Common myeloid progenitor, CD34-positive (primary cell): ENCODE measurements at places on chromosomes 6 and 20.

DNA sequence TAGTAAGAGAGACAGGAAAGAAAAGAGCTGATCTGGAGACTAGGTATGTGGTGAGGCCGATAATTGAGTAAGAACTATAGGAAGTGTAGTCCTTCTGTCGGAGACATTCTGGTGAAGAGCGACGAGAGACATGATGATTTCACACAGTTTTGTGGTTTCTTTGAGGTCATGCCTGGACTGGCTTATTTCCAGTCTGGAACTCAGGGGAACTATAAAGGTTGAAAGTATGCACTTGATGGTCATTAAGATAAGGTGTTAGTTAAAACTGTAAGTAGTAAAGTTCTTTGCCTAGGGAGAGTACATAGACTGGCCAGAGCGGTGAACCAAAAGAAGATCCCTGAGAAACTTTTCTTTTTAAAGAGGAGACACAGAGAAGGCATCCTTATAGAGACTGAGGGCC is 68.8 kb downstream of the RFX6 start:
- H3K4me1 ChIP-seq = no peaks in the 10 kb centered on the region
- no peaks in the 10 kb centered on the region for H3K36me3 ChIP-seq

GRCh38 chr6:156978948-156979347 is 201.8 kb downstream of the ARID1B start:
- peaks cover 24% of the 10 kb centered on the region for H3K4me1 ChIP-seq
- no peak overlapping the region for H3K27ac ChIP-seq
- no peaks in the 10 kb centered on the region for H3K36me3 ChIP-seq
- no peaks in the 10 kb centered on the region for H3K27me3 ChIP-seq
- DNase-seq = no peak

- no peaks in the 10 kb centered on the region for H3K27me3 ChIP-seq
- no peaks in the 10 kb centered on the region for H3K36me3 ChIP-seq
- no peak overlapping the region for H3K4me3 ChIP-seq
- DNase-seq = peak; percentile 55
- H3K27ac ChIP-seq = no peak overlapping the region
- peaks cover 26% of the 10 kb centered on the region for H3K4me1 ChIP-seq
These were observed 8.8 kb upstream of the SRSF6 start for GRCh38 chr20:43448748-43449535.

- peak; percentile 59 for DNase-seq
- H3K4me3 ChIP-seq = peak overlapping the region; percentile 66
- peaks cover 30% of the 10 kb centered on the region for H3K4me1 ChIP-seq
- H3K27me3 ChIP-seq = peaks cover 90% of the 10 kb centered on the region
These were observed 91.3 kb upstream of the PRDM1 start for GRCh38 chr6:105994591-105995390.

GRCh38 chr6:144063246-144063743 is 32.1 kb downstream of the SF3B5 start:
- peaks cover 20% of the 10 kb centered on the region for H3K4me1 ChIP-seq
- no peaks in the 10 kb centered on the region for H3K27me3 ChIP-seq
- H3K4me3 ChIP-seq = peak overlapping the region; percentile 93
- no peak for DNase-seq

DNA sequence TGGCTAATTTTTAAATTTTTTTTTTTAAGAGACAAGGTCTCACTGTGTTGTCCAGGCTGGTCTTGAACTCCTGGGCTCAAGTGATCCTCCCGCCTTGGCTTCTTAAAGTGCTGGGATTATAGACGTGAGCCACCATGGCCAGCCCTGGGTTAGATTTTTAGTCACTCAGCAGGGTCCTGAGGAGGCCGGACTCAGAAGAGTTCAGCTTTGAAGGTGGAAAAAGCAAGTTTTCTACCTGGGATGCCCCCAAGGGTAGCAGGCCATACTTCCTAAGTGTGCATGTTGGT is 44.2 kb downstream of the FGD2 start:
- no peak for DNase-seq
- no peaks in the 10 kb centered on the region for H3K36me3 ChIP-seq
- H3K27me3 ChIP-seq = no peaks in the 10 kb centered on the region
- peak overlapping the region; percentile 58 for H3K4me3 ChIP-seq
- peak overlapping the region; percentile 86 for H3K27ac ChIP-seq

- peaks cover 5% of the 10 kb centered on the region for H3K36me3 ChIP-seq
- peaks cover 21% of the 10 kb centered on the region for H3K4me1 ChIP-seq
- DNase-seq = no peak
- no peak overlapping the region for H3K4me3 ChIP-seq
- H3K27me3 ChIP-seq = no peaks in the 10 kb centered on the region
These were observed 7.0 kb downstream of the TRPC4AP start for GRCh38 chr20:35085477-35086225.

GRCh38 chr6:52389626-52390360 is 27.8 kb downstream of the PAQR8 start:
- peak overlapping the region; percentile 70 for H3K27ac ChIP-seq
- peak; percentile 79 for DNase-seq
- H3K27me3 ChIP-seq = no peaks in the 10 kb centered on the region
- peaks cover 35% of the 10 kb centered on the region for H3K4me1 ChIP-seq
- peak overlapping the region; percentile 54 for H3K4me3 ChIP-seq

- peaks cover 27% of the 10 kb centered on the region for H3K27me3 ChIP-seq
- no peaks in the 10 kb centered on the region for H3K36me3 ChIP-seq
- H3K4me3 ChIP-seq = no peak overlapping the region
- no peak for DNase-seq
These were observed 28.3 kb downstream of the NPEPL1 start for GRCh38 chr20:58720890-58721289.

GRCh38 chr6:96537726-96538125 is 16.1 kb downstream of the UFL1 start:
- peaks cover 47% of the 10 kb centered on the region for H3K36me3 ChIP-seq
- H3K4me1 ChIP-seq = no peaks in the 10 kb centered on the region
- H3K27ac ChIP-seq = no peak overlapping the region
- no peaks in the 10 kb centered on the region for H3K27me3 ChIP-seq
- no peak overlapping the region for H3K4me3 ChIP-seq
- no peak for DNase-seq

GRCh38 chr6:35047265-35048011 is 93.7 kb downstream of the TCP11 start:
- H3K4me1 ChIP-seq = peaks cover 56% of the 10 kb centered on the region
- H3K4me3 ChIP-seq = peak overlapping the region; percentile 34
- H3K27ac ChIP-seq = peak overlapping the region; percentile 64
- peak; percentile 95 for DNase-seq
- H3K36me3 ChIP-seq = peaks cover 9% of the 10 kb centered on the region

DNA sequence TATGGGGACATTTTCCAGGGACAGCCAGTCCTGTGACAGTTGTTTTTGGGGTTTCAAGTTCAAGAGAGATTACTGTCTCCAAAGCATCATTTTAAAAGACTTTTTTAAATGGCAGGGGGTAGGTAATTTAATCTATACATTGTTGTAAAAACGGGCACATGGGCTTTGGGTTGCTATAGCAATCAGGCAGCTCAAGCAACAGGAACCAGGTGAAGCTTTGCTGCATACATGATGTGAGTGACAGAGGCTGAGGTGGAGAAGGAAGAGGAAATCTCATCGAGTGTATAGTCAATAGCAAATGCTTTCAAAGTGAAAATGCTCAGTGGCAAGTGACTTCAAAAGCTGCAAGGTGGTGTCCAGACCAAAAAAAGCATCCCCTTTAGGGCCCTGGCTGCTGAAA is 277.4 kb upstream of the JAG1 start:
- H3K36me3 ChIP-seq = no peaks in the 10 kb centered on the region
- peaks cover 3% of the 10 kb centered on the region for H3K4me1 ChIP-seq
- no peaks in the 10 kb centered on the region for H3K27me3 ChIP-seq
- H3K27ac ChIP-seq = no peak overlapping the region
- DNase-seq = no peak

DNA sequence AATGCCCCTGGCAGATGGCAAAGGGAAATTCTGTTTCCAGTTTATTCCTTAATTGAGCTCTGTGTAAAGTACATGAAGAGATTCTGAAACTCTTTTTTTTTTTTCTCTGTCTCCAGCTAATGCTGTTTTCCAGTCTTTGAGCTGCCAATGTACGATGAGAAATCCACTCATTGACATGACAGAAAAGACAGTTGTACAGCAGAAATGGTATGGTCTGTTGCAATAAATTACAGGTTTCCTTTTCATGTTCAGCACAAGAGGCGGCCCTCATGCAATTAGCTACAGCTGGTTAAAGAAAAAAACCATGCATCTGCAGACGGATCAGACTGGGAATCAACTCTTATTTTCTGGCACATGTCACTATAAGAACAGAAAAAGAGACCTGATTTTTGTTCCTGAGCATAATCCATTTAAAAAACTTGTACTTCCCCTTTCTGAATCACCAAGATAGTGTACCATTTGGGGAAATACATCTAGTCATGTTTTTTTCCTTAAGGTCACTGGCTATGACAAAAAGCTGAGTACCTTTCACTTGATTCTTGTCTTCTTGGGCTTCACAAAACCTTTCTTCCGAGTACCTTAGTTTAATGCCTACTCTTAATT is 289.8 kb upstream of the PREP start:
- no peak overlapping the region for H3K4me3 ChIP-seq
- H3K36me3 ChIP-seq = no peaks in the 10 kb centered on the region
- no peaks in the 10 kb centered on the region for H3K4me1 ChIP-seq
- no peaks in the 10 kb centered on the region for H3K27me3 ChIP-seq

- H3K4me3 ChIP-seq = no peak overlapping the region
- H3K27me3 ChIP-seq = peaks cover 3% of the 10 kb centered on the region
- H3K27ac ChIP-seq = no peak overlapping the region
- DNase-seq = no peak
These were observed 23.4 kb upstream of the SCGN start for GRCh38 chr6:25628471-25629197.

GRCh38 chr6:130676077-130676772 is 151.0 kb upstream of the SMLR1 start:
- DNase-seq = no peak
- no peaks in the 10 kb centered on the region for H3K36me3 ChIP-seq
- no peak overlapping the region for H3K27ac ChIP-seq
- H3K27me3 ChIP-seq = no peaks in the 10 kb centered on the region
- no peak overlapping the region for H3K4me3 ChIP-seq

GRCh38 chr6:169972101-169972651 is 220.8 kb downstream of the ERMARD start:
- no peak overlapping the region for H3K4me3 ChIP-seq
- no peaks in the 10 kb centered on the region for H3K36me3 ChIP-seq
- H3K27ac ChIP-seq = no peak overlapping the region
- no peaks in the 10 kb centered on the region for H3K4me1 ChIP-seq
- no peak for DNase-seq
- no peaks in the 10 kb centered on the region for H3K27me3 ChIP-seq

GRCh38 chr20:25389401-25389857 is 1.2 kb downstream of the ABHD12 start:
- no peak for DNase-seq
- H3K4me1 ChIP-seq = peaks cover 12% of the 10 kb centered on the region
- H3K4me3 ChIP-seq = peak overlapping the region; percentile 91
- no peak overlapping the region for H3K27ac ChIP-seq

- no peaks in the 10 kb centered on the region for H3K27me3 ChIP-seq
- no peak for DNase-seq
- H3K36me3 ChIP-seq = peaks cover 2% of the 10 kb centered on the region
- no peak overlapping the region for H3K27ac ChIP-seq
- no peaks in the 10 kb centered on the region for H3K4me1 ChIP-seq
- H3K4me3 ChIP-seq = no peak overlapping the region
These were observed 149.1 kb upstream of the BEND3 start for GRCh38 chr6:107264357-107264840.

GRCh38 chr6:31125162-31125561 is 4.9 kb upstream of the CDSN start:
- H3K27ac ChIP-seq = no peak overlapping the region
- no peak overlapping the region for H3K4me3 ChIP-seq
- DNase-seq = no peak
- no peaks in the 10 kb centered on the region for H3K27me3 ChIP-seq
- no peaks in the 10 kb centered on the region for H3K4me1 ChIP-seq

DNA sequence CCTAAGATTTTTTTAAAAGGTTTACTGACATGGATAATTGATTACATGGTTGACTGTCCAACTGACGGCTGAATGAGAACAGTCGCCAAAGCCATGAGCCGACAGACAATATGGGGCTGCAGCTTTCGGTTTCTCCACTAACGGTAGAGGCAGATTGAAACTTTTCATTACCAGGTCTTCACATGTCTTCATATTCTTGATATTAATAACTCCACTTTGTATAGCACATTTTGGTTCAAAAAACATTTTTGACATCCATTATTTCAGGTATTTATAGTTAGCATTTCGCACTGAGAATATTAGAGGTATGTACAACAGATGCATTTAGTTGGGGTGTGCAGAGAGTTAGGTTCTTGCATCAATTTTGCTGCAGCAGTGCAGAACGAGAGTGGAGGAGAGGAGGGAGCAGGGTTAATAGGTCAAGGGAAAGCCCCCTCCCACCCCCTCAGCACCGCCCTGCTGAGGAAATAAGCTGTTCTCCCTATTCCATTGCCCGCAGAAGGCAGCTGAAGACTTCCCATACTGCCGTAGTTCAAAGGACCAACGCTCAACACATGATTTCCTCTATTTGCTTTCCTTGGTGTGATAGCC is 73.6 kb upstream of the ADTRP start:
- H3K36me3 ChIP-seq = no peaks in the 10 kb centered on the region
- no peak overlapping the region for H3K4me3 ChIP-seq
- peaks cover 5% of the 10 kb centered on the region for H3K4me1 ChIP-seq
- H3K27ac ChIP-seq = no peak overlapping the region
- no peaks in the 10 kb centered on the region for H3K27me3 ChIP-seq

DNA sequence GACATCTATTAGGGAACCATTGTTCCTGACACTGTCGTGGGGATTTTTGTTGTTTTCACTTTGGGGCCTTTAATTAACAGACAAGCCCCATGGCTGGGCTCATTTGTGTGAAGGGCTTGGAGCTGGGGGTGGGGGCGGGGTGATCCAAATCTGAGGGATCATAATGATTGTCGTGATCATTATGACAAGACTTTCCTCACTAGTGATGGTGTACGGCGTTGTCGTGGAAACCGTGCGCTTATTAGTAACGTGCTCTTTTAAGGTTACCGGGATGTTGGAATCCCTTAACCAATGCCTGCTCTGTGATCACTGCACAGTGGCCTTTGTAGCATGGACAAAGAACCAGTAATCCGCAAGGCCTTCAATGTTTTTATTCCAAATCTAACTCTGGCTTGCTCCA is 18.6 kb downstream of the PDYN start:
- H3K36me3 ChIP-seq = no peaks in the 10 kb centered on the region
- DNase-seq = no peak
- peaks cover 41% of the 10 kb centered on the region for H3K27me3 ChIP-seq

- no peak overlapping the region for H3K27ac ChIP-seq
- no peaks in the 10 kb centered on the region for H3K36me3 ChIP-seq
- no peaks in the 10 kb centered on the region for H3K4me1 ChIP-seq
- DNase-seq = no peak
- no peaks in the 10 kb centered on the region for H3K27me3 ChIP-seq
- no peak overlapping the region for H3K4me3 ChIP-seq
These were observed 123.6 kb upstream of the SHLD1 start for GRCh38 chr20:5626603-5627002.
